ENCODE measurements at places on chromosomes 11 and 22.

DNA sequence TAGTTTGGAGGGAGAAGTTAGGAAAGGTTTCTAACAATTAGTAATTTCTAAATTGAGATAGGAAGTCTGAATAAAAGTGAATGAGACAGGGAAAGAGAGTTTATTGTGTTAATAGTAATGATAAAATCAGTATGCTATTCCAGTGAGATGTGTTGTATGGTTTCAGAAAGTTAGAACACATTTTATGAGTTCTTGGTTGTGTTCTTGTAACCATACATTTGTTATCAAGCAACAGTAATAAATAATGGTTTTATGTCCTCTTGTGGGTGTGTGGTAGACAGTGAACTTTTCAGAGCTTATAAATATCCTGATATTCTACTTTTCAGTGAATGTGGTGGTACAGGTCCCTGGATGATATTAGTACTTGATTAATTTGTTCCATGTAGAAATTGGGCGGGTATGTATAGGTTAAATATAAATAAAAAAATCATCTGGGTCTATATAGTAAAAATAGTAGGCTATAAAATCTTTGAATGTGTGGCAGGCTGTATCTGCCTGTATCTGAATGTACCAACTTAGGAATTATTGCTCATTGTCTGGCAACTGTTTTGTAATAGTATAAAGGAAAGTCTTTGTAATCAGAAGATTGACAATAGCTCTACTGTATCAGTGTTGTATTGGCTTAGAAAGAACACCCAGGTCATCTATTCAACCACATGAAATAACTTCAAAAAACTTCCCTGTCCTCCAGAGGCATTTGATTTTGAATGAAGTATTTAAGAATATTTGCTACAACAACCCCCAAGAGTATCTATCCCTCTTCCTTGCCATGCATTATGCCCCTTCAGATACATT, 54.8 kb downstream of the UVRAG start:
- H3K4me3 ChIP-seq, result no peak overlapping the region
- DNase-seq, result no peak
- no peaks in the 10 kb centered on the region for H3K36me3 ChIP-seq
- H3K27me3 ChIP-seq, result no peaks in the 10 kb centered on the region
- H3K4me1 ChIP-seq, result peaks cover 26% of the 10 kb centered on the region

DNA sequence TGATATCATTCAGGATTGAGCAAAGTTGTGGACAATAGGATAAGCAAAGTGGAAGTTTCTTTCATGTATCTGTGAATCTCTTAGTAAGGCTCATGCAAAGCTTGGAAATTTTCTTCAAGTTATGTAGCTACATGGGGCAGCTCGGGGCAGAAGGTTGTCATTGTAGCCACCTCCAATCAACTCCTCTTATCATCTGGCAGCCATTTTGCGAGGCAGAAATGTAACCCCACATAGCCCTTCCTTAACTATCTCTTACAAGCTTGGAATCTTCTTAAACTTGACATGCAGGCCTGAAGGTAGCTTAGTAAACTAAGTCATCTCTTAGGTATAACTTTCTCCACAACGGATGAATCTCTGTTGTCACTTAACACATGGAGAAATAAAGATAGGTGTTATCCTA, 392.8 kb downstream of the AASDHPPT start:
- H3K4me3 ChIP-seq, result no peak overlapping the region
- no peaks in the 10 kb centered on the region for H3K27me3 ChIP-seq
- no peak overlapping the region for H3K27ac ChIP-seq
- no peaks in the 10 kb centered on the region for H3K4me1 ChIP-seq

- H3K36me3 ChIP-seq, result peaks cover 98% of the 10 kb centered on the region
- H3K27me3 ChIP-seq, result no peaks in the 10 kb centered on the region
- peak overlapping the region; percentile 67 for H3K27ac ChIP-seq
Observed at GRCh38 chr11:75275581-75275980, 35.0 kb downstream of the TPBGL start.

- no peak for DNase-seq
- no peaks in the 10 kb centered on the region for H3K27me3 ChIP-seq
- no peaks in the 10 kb centered on the region for H3K36me3 ChIP-seq
- no peaks in the 10 kb centered on the region for H3K4me1 ChIP-seq
- H3K27ac ChIP-seq, result no peak overlapping the region
Observed at GRCh38 chr11:57263351-57263750, 26.3 kb upstream of the APLNR start.

- H3K27me3 ChIP-seq, result no peaks in the 10 kb centered on the region
- DNase-seq, result no peak
- peaks cover 4% of the 10 kb centered on the region for H3K4me1 ChIP-seq
- no peak overlapping the region for H3K4me3 ChIP-seq
Observed at GRCh38 chr11:128318856-128319474, 268.4 kb downstream of the ETS1 start.

- no peak for DNase-seq
- H3K27me3 ChIP-seq, result peaks cover 5% of the 10 kb centered on the region
- H3K27ac ChIP-seq, result no peak overlapping the region
- H3K4me1 ChIP-seq, result no peaks in the 10 kb centered on the region
- no peaks in the 10 kb centered on the region for H3K36me3 ChIP-seq
Observed at GRCh38 chr11:124812876-124813275, 12.7 kb upstream of the MSANTD2 start.

DNA sequence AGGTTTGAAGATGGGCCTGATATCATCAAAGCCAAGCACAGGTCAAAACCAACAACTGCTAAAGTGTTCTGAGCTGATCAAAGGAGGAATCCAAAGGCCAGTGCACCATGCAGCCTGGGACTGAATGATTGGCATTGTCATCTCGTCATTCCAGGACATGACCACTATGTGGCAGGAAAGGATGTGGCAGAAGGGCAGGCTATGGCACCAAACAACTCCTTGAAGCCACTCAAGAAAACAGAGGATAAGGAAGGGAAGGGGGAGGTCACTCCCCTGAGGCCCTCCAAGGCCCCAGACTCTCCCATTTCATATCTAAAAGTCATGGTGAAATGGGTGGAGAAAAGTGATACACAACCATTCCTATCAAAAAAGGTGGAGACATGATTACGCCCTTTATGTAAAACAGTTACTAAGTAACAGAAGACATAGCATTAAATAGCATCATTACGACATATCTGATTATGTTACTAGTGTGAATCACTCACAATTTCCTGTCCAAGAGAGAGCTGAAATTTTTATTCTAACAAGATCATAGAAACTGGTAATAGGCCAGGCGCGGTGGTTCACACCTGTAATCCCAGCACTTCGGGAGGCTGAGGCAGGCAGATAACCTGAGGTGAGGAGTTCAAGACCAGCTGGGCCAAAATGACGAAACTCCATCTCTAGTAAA, 49.3 kb downstream of the AHNAK start:
- peaks cover 31% of the 10 kb centered on the region for H3K4me1 ChIP-seq
- H3K27me3 ChIP-seq, result no peaks in the 10 kb centered on the region
- H3K27ac ChIP-seq, result no peak overlapping the region
- DNase-seq, result no peak
- no peak overlapping the region for H3K4me3 ChIP-seq

DNA sequence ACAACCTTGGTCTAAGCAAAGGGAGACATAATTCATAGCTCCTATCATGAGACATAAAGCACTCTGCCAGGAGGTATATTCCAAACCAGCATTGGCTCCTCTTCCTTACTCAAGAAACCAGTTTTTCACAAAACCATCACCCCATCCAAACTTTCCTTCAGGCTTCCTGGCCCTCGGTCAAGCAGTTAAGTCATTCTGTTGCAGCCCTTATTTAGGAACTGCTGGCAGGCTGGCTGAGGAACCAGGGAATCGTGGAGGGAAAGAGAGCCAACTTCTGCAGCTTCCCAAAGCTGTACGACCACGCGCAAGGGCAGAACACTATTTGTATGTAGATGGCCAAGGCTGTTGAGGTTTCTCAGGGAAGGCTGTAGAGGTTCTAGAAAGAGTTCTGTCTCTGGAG, 680 bp downstream of the IFT46 start:
- peaks cover 10% of the 10 kb centered on the region for H3K4me1 ChIP-seq
- H3K27ac ChIP-seq, result no peak overlapping the region
- H3K27me3 ChIP-seq, result no peaks in the 10 kb centered on the region
- H3K36me3 ChIP-seq, result peaks cover under 1% of the 10 kb centered on the region

DNA sequence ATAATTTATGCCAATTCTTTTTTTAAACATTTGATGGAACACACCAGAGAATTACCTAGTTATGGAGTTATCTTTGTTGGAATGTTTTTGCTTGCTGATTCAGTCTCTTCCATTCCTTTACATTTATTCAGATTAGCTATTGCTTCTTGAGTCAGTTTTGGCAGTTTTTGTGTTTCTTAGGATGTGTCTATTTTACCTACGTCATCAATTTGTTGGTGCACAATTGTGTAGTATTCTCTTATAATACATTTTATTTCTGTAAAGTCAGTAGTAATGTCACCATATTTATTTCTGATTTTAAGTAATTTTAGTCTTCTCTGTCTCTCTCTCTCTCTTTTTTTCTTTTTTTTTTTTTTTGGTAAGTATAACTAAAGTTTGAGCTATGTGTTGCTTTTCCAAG, 929.5 kb upstream of the RAG2 start:
- H3K27me3 ChIP-seq, result no peaks in the 10 kb centered on the region
- no peaks in the 10 kb centered on the region for H3K36me3 ChIP-seq
- H3K4me1 ChIP-seq, result no peaks in the 10 kb centered on the region
- H3K27ac ChIP-seq, result no peak overlapping the region
- DNase-seq, result no peak

DNA sequence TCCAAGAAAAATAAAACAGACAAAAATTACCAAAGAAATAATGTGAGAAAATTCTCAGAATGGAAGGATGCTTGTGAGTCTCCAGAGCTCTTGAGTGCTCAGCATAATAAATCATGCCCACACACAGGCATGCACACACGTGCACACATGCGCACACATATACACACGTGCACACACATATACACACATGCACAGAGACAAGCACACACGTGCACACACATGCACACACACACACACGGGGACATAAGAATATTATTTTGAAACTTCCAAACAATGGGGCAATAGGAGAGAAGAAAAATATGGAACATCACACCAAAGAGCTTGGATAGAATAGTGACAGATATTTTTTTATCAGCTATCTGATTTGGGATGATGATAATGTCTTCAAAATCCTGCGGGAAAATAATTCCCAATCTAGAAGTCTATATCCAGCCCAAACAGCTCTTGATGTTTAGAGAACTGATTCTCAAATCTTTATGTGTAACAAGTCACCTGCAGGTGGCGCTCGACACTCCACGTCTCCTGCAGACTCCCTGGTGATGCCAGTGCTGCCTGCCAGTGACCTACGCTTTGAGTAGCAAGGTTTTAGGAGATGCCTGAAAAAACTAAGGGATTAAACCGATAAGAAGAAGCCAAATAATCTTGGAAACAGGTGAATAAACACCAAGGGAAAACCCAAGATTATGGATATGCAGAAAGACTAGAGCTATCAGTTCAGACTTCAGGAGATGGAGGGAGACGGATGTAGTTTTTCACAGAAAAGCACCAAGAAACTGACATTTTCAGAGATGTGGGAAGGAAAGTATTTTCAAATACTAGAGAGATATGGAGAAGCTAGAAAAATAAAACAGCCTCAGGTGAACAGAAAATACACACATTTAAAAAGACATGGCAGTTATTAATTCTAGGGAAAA, 743.6 kb downstream of the ETS1 start:
- no peaks in the 10 kb centered on the region for H3K27me3 ChIP-seq
- no peak overlapping the region for H3K4me3 ChIP-seq
- H3K36me3 ChIP-seq, result no peaks in the 10 kb centered on the region
- H3K27ac ChIP-seq, result no peak overlapping the region

DNA sequence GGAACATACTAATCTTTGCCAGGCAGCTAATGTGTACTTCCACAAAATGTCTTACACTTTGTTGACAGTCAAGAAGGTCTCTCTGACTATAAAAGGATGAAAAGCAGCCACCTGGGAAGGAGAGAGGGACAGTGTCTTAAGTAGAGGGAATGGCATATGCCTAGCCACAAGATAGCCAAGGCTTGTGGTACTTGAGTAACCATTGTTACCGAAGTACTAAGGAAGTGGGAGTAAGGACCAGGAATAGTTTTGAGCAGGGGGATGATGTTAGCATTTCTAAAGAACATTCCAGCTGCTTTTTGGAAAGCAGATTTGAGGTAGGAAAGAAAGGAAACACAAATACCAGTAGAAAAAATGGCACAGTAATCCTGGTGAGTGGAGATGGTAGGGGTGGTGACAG, 3.4 kb downstream of the TMEM126A start:
- peaks cover 43% of the 10 kb centered on the region for H3K36me3 ChIP-seq
- H3K27me3 ChIP-seq, result no peaks in the 10 kb centered on the region
- H3K4me1 ChIP-seq, result peaks cover 24% of the 10 kb centered on the region
- no peak overlapping the region for H3K4me3 ChIP-seq
- no peak overlapping the region for H3K27ac ChIP-seq

- H3K4me1 ChIP-seq, result peaks cover 36% of the 10 kb centered on the region
- H3K27me3 ChIP-seq, result peaks cover 62% of the 10 kb centered on the region
- DNase-seq, result no peak
- H3K27ac ChIP-seq, result no peak overlapping the region
Observed at GRCh38 chr11:14975252-14975587, 3.1 kb upstream of the CALCA start.

- no peaks in the 10 kb centered on the region for H3K27me3 ChIP-seq
- no peak overlapping the region for H3K27ac ChIP-seq
- H3K4me1 ChIP-seq, result peaks cover 13% of the 10 kb centered on the region
- no peak overlapping the region for H3K4me3 ChIP-seq
- no peaks in the 10 kb centered on the region for H3K36me3 ChIP-seq
Observed at GRCh38 chr11:83025267-83025704, 46.4 kb downstream of the RAB30 start.

- peaks cover 9% of the 10 kb centered on the region for H3K4me1 ChIP-seq
- no peaks in the 10 kb centered on the region for H3K36me3 ChIP-seq
- DNase-seq, result peak; percentile 75
- no peaks in the 10 kb centered on the region for H3K27me3 ChIP-seq
- H3K27ac ChIP-seq, result peak within 1 kb of the TSS; percentile 24
Observed at GRCh38 chr22:20268279-20269012, at the start of gene RTN4R. RTN4R (minus strand) TSS chr22:20268318; CDS start chr22:20268092, 226 bp downstream.

DNA sequence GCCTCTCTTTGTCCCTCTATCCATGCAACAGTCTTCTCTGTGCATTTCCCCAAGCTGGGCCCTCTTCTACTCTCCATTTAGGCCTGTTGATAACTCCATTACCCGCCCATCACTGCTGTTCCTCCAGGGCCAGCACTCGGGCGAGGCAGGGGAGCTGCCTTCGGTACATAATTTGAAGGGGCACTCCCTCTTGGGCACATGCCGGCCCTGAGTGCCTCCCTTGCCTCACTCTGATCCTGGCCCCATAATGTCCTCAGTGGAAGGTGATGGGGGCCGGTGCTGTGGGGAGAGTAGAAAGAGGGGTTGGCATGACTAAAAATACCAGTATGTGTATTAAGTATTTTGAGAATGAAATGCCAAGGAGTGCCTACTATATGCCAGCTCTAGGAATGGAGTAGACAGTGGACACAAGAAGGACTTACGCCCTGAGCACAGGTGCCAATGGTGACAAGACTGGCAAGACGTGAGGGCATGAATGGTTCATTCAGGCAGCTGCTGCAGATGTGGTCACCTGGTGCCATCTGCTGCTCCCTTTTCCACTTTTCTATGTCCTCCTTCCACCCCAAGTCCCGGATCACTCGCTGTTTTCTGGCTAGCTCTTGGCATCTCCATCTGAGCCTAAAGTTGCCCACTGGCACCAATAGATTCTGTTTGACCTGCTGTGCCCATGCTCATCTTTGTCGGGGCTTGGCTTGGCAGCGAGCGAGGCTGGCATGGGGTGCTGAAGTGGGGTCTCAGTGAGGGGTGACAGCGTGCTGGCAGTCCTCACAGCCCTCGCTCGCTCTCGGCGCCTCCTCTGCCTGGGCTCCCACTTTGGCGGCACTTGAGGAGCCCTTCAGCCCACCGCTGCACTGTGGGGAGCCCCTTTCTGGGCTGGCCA, 22.6 kb downstream of the TMEM218 start:
- DNase-seq, result no peak
- no peak overlapping the region for H3K4me3 ChIP-seq
- H3K4me1 ChIP-seq, result peaks cover 11% of the 10 kb centered on the region
- H3K27me3 ChIP-seq, result no peaks in the 10 kb centered on the region
- H3K27ac ChIP-seq, result no peak overlapping the region
- no peaks in the 10 kb centered on the region for H3K36me3 ChIP-seq
